ENCODE measurements at places on chromosomes 4 and X. TPM values are rescaled to one million over a fixed set of nuclear protein-coding genes. Genes with fewer than 3 reads are reported as not detected.

DNA sequence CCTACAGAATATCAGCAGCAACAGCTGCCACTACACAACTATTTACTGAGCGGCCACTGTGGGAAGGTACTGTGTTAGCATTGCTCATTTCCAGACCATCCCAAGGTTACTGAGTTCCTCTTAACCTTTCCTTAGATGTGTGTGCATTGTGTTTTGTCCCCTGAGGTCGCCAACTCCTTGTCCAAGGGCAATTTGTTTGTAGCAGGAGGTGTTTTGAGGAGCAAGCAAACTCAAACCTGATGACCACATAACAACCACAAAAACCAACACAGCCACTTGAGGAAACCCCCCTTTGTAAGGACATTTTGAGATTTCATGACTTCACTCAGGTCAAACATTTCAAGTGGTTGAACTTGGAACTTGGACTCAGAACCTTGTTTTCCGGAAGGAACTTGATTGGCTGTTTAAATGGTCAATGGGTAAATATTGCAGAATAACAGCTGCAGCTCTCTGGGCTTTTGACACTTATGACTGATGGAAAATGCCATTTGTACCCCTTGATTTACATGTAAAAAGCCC lies 122.3 kb downstream of the MID1IP1 start:
- H3K4me1 ChIP-seq: no peaks in the 10 kb centered on the region
- H3K27me3 ChIP-seq: no peaks in the 10 kb centered on the region
- no peak for DNase-seq
- H3K36me3 ChIP-seq: no peaks in the 10 kb centered on the region
- no peak overlapping the region for H3K27ac ChIP-seq

DNA sequence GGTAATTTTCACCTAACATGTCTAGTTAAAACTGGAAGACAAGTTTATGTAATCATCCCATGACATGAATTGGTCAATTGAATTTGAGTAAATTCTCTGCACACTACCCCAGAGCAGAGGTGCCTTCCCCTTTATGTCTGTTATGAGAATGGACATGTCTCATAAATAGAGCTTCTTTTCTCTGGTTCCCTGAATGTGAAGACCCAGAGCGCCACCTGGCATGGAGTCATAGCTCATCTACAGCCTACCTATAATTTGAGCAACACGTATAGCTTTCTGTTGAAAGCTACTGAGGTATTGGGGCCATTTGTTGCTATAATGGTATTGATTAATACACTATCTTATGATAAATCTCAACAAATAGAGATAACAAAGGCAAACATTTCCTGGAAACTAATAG lies 626.5 kb upstream of the GALNTL6 start:
- DNase-seq: no peak
- H3K36me3 ChIP-seq: no peaks in the 10 kb centered on the region
- no peak overlapping the region for H3K27ac ChIP-seq
- no peaks in the 10 kb centered on the region for H3K4me1 ChIP-seq
- H3K27me3 ChIP-seq: no peaks in the 10 kb centered on the region

- no peak overlapping the region for H3K4me3 ChIP-seq
- H3K36me3 ChIP-seq: no peaks in the 10 kb centered on the region
- DNase-seq: no peak
- no peak overlapping the region for H3K27ac ChIP-seq
Observed at GRCh38 chrX:13263560-13264251, 56.1 kb downstream of the ATXN3L start.

DNA sequence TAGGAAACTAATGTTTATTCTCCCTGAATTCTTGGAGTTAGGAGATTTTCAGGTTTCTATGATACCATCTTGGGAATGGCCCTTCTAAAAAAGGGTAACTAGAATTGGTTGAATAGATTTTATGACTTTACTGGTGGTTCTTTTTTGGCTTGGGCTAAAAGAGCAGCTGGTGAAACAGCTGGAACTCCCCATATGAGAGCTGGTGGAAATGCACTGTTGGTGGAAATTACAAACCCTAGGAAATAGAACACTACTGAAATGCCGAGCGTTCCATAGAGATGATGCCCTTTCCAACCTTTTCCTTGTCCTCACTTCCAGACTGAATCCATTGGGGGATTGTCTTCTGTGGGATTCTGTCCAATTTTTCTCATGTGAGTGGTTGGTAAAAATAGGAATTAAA lies 139.5 kb downstream of the STIM2 start:
- no peak for DNase-seq
- no peaks in the 10 kb centered on the region for H3K27me3 ChIP-seq
- no peak overlapping the region for H3K27ac ChIP-seq
- H3K4me3 ChIP-seq: no peak overlapping the region
- H3K36me3 ChIP-seq: no peaks in the 10 kb centered on the region
- no peaks in the 10 kb centered on the region for H3K4me1 ChIP-seq

DNA sequence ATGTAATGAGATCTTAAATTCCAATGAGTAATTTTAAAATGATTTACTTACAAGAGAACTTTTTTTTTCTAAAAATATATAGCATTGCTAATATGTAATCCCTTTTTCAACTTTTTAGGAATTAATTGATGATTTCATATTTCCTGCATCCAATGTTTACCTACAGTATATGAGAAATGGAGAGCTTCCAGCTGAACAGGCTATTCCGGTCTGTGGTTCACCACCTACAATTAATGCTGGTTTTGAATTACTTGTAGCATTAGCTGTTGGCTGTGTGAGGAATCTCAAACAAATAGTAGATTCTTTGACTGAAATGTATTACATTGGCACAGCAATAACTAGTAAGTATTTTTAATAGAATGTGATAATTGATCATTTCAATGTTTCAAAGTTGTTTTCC lies 113.2 kb downstream of the USP9X start:
- H3K4me3 ChIP-seq: no peak overlapping the region
- no peak overlapping the region for H3K27ac ChIP-seq
- H3K27me3 ChIP-seq: no peaks in the 10 kb centered on the region
- no peaks in the 10 kb centered on the region for H3K4me1 ChIP-seq
- H3K36me3 ChIP-seq: peaks cover 37% of the 10 kb centered on the region
- no peak for DNase-seq

DNA sequence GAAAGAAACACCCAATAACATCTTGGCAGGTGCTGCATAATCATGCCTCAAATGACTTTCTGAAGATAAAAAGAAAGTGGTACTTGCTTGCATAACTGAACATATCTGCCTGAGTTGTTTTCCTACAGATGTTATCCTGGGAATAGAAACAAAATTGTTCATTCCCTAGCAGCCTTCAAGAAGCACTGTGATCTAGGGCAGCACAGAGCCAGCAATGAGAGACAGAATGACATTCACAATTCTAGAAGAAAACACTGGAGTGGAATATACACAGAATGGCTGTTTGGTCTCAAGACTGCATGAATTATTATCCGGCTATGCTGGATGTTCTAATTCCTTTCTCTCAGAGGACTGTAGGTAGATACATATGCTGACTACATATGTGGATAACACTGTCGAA lies 790.9 kb downstream of the PDHA2 start:
- H3K36me3 ChIP-seq: no peaks in the 10 kb centered on the region
- no peaks in the 10 kb centered on the region for H3K4me1 ChIP-seq
- H3K4me3 ChIP-seq: no peak overlapping the region
- no peaks in the 10 kb centered on the region for H3K27me3 ChIP-seq
- H3K27ac ChIP-seq: no peak overlapping the region
- DNase-seq: no peak

GRCh38 chr4:38860788-38861424 lies 4.3 kb upstream of the TLR6 start:
- no peaks in the 10 kb centered on the region for H3K36me3 ChIP-seq
- H3K27me3 ChIP-seq: no peaks in the 10 kb centered on the region

- DNase-seq: no peak
- no peaks in the 10 kb centered on the region for H3K27me3 ChIP-seq
- H3K4me1 ChIP-seq: no peaks in the 10 kb centered on the region
- no peaks in the 10 kb centered on the region for H3K36me3 ChIP-seq
- no peak overlapping the region for H3K4me3 ChIP-seq
Observed at GRCh38 chr4:41102414-41103092, 111.8 kb downstream of the APBB2 start.

Gene KIF4A
- 2.8 TPM for total RNA-seq

- no peaks in the 10 kb centered on the region for H3K36me3 ChIP-seq
- H3K4me3 ChIP-seq: no peak overlapping the region
- no peak for DNase-seq
- no peaks in the 10 kb centered on the region for H3K27me3 ChIP-seq
- H3K27ac ChIP-seq: no peak overlapping the region
Observed at GRCh38 chr4:11155208-11155867, 273.4 kb downstream of the HS3ST1 start.

Gene OPRPN
- not detected for total RNA-seq

Gene PLXNB3
- 6.3 TPM for total RNA-seq

GRCh38 chr4:85358831-85359230 lies 116.1 kb upstream of the ARHGAP24 start:
- H3K4me1 ChIP-seq: no peaks in the 10 kb centered on the region
- H3K27me3 ChIP-seq: no peaks in the 10 kb centered on the region
- H3K27ac ChIP-seq: no peak overlapping the region
- no peak overlapping the region for H3K4me3 ChIP-seq
- no peaks in the 10 kb centered on the region for H3K36me3 ChIP-seq

Gene SYN1
- not detected for total RNA-seq

GRCh38 chrX:3175659-3176438 lies 134.6 kb downstream of the ARSF start:
- H3K27me3 ChIP-seq: no peaks in the 10 kb centered on the region
- no peak for DNase-seq
- no peak overlapping the region for H3K4me3 ChIP-seq

DNA sequence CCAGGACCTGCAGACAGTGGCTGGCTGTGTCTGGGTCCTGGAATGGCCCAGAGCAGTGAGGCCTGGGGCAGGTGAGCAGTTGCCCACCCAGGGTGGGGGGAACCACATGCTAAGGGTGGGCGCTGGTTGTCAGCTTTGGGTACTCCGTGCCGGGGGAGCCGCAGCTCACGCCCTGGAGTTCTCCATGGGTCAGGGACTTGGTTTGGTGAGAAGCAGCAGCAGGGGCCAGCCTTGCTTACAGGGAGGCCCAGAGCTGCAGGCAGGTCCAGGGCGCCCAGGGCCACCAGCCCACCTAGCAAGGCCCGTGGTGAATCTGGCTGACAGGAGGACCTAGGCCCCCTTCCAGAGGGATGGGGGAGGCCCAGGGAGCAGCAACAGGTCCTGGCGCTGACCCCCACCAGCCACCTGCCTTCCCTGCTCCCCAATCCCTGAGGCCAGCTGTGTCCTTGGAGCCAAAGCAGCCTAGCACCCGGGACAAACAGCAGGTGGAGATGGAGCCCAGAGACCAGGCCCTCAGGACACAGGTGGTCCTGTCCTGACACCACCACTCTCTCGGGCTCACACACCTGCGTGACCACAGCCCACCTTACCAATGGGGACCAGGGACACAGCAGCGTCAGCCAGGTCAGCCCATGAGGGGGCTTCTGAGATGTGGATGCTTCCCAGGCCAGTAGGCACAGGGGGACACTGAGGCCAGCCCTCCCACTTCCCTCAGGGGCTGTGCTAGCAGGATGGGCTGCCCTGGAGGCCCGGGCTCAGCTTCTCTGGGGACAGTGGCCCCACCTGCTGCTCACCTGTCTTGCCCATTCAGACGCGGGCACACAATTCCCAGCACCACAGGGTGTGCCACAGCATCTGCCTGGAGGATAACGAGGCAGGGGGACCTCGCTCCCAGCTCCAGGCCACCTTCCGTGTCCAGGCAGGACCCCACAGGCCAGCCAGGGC lies 3.5 kb downstream of the MXD4 start:
- no peak overlapping the region for H3K4me3 ChIP-seq
- no peaks in the 10 kb centered on the region for H3K36me3 ChIP-seq
- DNase-seq: no peak
- H3K27ac ChIP-seq: no peak overlapping the region

Gene SPANXC
- not detected for total RNA-seq

GRCh38 chr4:147616849-147617172 lies 386 bp upstream of the TMEM184C start:
- peaks cover 5% of the 10 kb centered on the region for H3K36me3 ChIP-seq
- H3K27ac ChIP-seq: peak overlapping the region; percentile 80
- H3K4me1 ChIP-seq: no peaks in the 10 kb centered on the region
- no peak for DNase-seq

DNA sequence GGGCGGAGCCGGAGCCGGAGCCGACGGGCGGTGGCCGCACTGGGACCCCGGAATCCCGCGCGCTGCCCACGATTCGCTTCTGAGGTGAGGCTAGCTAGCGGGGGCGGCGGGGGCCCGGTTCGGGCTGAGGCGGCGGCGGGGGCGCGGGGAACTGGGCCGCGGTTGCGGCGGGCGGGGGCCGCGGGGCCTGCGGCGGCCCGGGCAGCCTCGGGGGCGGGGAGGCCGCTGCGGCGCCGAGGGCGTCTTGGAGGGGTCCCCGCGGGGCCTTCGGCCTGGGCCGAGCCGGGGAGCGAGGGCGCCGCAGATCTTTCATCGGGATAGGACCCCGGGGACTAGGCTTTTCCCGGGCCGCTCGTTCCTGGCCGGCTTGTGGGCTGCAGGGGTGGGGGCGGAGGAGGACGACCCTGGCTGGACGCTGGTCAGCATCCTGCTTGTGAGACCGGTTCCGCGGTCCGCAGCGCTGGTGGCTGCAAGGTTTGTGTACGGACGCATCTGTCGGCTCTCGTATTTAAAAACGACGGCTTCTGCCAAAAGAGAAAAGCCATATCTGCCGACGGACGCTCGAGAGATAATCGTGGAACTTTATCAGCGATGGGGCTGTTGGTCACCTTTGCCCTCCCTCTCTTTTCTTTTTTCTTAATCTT lies 419 bp downstream of the ADD1 start:
- peaks cover 16% of the 10 kb centered on the region for H3K4me1 ChIP-seq
- peak; percentile 65 for DNase-seq
- H3K4me3 ChIP-seq: peak overlapping the region; percentile 90
- H3K36me3 ChIP-seq: no peaks in the 10 kb centered on the region

GRCh38 chrX:155612312-155613224 lies at the start of gene TMLHE:
TMLHE (minus strand) TSS chrX:155612952; CDS start chrX:155545276, 67,676 bp downstream.
- peak; percentile 71 for DNase-seq
- H3K27ac ChIP-seq: peak within 1 kb of the TSS; percentile 89
- H3K4me3 ChIP-seq: peak within 1 kb of the TSS; percentile 86
- H3K27me3 ChIP-seq: no peaks in the 10 kb centered on the region
- no peaks in the 10 kb centered on the region for H3K36me3 ChIP-seq

DNA sequence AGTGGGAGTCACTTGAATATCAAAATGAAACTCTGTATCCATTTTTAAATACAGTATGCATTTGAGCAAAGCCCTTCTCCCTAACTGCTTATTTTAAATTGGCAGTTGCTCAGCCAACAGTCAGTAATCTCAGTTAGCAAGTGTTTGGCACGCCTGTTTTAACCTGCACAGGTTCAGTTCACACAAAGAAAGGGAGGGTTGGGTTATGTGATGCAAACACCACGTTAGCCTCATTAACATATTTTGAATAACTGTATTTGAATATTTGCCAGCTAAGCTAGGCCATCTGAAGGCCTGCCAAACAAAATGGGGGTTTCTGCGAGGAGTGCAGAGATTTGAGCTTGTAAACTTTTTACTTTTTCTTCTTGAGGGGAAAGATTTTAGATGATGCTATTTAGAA lies 19.8 kb downstream of the GAB1 start:
- no peak overlapping the region for H3K4me3 ChIP-seq
- no peaks in the 10 kb centered on the region for H3K36me3 ChIP-seq
- no peak overlapping the region for H3K27ac ChIP-seq
- no peak for DNase-seq
- H3K27me3 ChIP-seq: no peaks in the 10 kb centered on the region
- peaks cover 92% of the 10 kb centered on the region for H3K4me1 ChIP-seq

Measured in Peyer's patch (tissue), 4 donors.